Activated naive CD8-positive, alpha-beta T cell treated with anti-CD3 and anti-CD28 coated beads, Interleukin-2, amount 10 ng/mL, durations not matched to agents 7 days and 5 days (primary cell): ENCODE measurements at places on chromosomes 1 and 21. TPM values are rescaled to one million over a fixed set of nuclear protein-coding genes. Genes with fewer than 3 reads are reported as not detected.

GRCh38 chr1:45334308-45335245 lies 5.4 kb upstream of the TOE1 start:
- DNase-seq = peak; percentile 45

DNA sequence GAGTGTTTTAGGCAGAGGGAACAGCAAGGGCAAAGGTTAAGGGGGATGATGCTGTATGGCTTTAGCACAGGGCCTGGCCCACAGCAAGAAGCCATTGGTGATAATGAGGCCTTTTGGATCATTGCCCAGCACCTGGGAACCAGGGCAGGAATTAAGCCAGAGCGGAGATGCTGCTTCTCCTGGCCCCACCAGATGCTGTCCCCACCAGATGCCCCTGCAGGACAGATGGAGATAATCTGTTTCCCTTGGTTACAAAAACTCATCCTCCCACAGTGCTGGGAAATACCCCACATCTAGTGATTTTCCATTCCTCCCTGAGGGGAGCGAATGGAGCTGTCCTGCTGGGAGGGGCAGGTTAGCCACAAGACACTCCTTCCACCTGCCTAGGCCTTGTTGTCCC lies 18.8 kb downstream of the OPRD1 start:
- no peak for DNase-seq

GRCh38 chr1:54906586-54906985 lies 19.6 kb upstream of the DHCR24 start:
- DNase-seq = no peak

DNA sequence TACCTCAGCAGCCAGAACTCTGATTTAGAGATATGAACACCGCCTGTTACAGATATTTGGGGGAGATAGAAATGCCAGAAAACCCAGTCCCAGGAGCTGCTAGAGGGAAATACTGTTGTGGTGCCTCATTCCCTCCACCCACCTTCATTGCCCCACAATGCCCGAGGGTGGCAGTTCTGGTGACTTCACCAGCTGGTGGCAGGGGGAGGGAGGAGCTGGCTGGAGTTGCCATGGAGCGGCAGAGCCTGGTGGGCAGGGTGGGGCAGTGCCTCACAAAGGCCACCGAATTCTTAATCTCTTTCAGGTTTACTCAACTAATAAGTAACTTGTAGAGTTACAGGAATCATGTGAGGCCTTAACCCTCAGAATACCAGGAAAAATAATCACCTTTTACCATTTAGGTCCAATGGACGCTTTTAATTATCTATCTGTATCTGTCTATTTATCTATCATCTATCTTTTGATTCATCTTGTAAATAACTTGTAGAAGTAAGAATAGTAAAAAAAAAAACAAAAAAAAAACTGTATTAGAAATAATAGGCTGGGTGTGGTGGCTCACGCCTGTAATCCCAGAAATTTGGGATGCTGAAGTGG lies 11.7 kb upstream of the S100A11 start:
- no peak for DNase-seq

DNA sequence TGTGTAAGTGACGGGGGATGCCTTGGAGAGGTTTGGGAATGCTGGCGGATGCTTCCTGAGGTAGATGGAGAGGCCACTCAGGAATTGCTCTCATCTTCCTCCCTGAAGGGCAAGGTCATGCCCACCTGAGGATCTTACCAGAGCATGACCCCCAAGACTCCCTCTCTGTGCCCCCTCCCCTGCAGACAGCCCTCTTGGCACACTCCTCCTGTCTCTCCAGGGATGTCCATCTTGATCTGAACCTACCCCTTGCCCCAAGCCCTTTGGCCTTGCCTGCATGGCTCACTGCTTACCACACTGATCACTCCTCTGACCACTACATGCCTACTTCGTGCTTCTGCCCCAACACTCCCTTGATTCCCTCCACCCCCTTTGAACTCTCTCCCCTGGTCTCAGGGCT lies 17.9 kb upstream of the MPL start:
- DNase-seq = no peak

The MYBPH gene
- total RNA-seq = not detected

The FCGR1A gene
- 0.48 TPM for total RNA-seq

The NHLH1 gene
- 0.33 TPM for total RNA-seq

The SPRR2F gene
- not detected for total RNA-seq

The MROH7 gene
- 0.28 TPM for total RNA-seq
